ENCODE measurements at places on chromosomes 12 and 14. TPM values are rescaled to one million over a fixed set of nuclear protein-coding genes. Genes with fewer than 3 reads are reported as not detected.

The LRTM2 gene
- total RNA-seq: not detected

The HOXC12 gene
- total RNA-seq: not detected

The DHRS2 gene
- 0.84 TPM for total RNA-seq

The ENDOU gene
- total RNA-seq: not detected

The KRT85 gene
- total RNA-seq: not detected

The BIN2 gene
- not detected for total RNA-seq

The PLEKHG7 gene
- not detected for total RNA-seq

- no peaks in the 10 kb centered on the region for H3K27me3 ChIP-seq
- H3K27ac ChIP-seq: no peak overlapping the region
- no peaks in the 10 kb centered on the region for H3K36me3 ChIP-seq
- H3K4me1 ChIP-seq: peaks cover 6% of the 10 kb centered on the region
Measured at GRCh38 chr14:61923348-61923747, 161.1 kb downstream of the SNAPC1 start.

DNA sequence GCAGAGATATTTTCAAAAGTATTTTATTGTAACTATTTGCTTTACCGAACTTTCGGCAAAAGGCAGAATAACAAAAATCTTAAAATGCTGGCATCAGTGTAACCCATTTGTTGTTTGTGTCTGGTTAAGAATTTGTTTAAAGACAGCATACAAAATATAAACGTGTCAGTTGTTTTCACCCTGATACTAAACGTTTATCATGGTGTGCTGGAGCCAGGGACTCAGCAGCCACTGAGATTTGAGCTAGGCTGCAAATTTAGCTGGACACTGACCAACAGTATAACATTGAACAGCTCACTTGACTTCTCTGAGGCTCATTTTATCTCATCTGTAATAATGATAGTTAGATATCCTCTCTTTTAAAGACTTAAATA, 183.7 kb downstream of the TMTC3 start:
- no peaks in the 10 kb centered on the region for H3K27me3 ChIP-seq
- DNase-seq: no peak
- no peaks in the 10 kb centered on the region for H3K36me3 ChIP-seq
- H3K4me3 ChIP-seq: no peak overlapping the region
- peak overlapping the region; percentile 85 for H3K27ac ChIP-seq
- H3K4me1 ChIP-seq: peaks cover 19% of the 10 kb centered on the region

- no peak overlapping the region for H3K4me3 ChIP-seq
- no peak overlapping the region for H3K27ac ChIP-seq
- no peak for DNase-seq
- no peaks in the 10 kb centered on the region for H3K27me3 ChIP-seq
- H3K4me1 ChIP-seq: peaks cover 40% of the 10 kb centered on the region
Measured at GRCh38 chr12:46364300-46364696, 8.3 kb downstream of the SLC38A2 start.

DNA sequence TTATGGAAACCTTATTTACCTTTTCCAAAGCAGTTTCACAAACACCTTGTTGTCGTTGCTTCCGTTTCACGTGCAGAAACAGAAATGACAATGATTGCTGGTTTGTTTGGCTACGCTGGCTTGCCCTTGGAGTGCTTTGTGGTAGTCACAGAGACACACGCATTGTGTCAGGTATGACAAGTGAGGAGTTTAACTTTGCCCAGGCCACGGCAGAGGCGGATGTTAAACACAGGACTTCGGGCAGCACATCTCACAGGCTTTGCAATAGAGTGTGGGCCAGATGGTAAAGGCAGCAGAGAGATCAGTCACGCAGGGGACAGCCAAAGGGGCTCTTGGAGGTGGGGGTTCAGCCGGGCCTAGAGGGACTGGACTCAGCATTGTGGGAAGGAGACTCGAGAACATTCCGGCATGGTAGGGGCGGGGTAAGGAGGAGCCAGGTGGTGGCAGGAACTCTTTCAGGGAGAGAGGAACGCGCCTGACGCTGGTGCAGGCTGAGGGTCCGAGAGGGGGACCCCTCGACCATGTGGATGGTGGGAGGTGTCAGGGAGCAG, 59.8 kb upstream of the KCNA1 start:
- no peak for DNase-seq
- H3K4me1 ChIP-seq: no peaks in the 10 kb centered on the region
- H3K27ac ChIP-seq: no peak overlapping the region
- H3K4me3 ChIP-seq: no peak overlapping the region
- H3K27me3 ChIP-seq: peaks cover 12% of the 10 kb centered on the region
- H3K36me3 ChIP-seq: no peaks in the 10 kb centered on the region

GRCh38 chr12:4591180-4591687, 29.2 kb downstream of the DYRK4 start:
- H3K27me3 ChIP-seq: peaks cover 5% of the 10 kb centered on the region
- no peak overlapping the region for H3K4me3 ChIP-seq
- H3K27ac ChIP-seq: no peak overlapping the region
- H3K36me3 ChIP-seq: no peaks in the 10 kb centered on the region

GRCh38 chr14:82604819-82605218, 1071.2 kb upstream of the SEL1L start:
- H3K27ac ChIP-seq: no peak overlapping the region
- no peaks in the 10 kb centered on the region for H3K36me3 ChIP-seq
- no peak overlapping the region for H3K4me3 ChIP-seq

GRCh38 chr12:97173688-97174410, 266.8 kb downstream of the NEDD1 start:
- H3K27me3 ChIP-seq: no peaks in the 10 kb centered on the region
- H3K27ac ChIP-seq: no peak overlapping the region
- no peaks in the 10 kb centered on the region for H3K36me3 ChIP-seq

DNA sequence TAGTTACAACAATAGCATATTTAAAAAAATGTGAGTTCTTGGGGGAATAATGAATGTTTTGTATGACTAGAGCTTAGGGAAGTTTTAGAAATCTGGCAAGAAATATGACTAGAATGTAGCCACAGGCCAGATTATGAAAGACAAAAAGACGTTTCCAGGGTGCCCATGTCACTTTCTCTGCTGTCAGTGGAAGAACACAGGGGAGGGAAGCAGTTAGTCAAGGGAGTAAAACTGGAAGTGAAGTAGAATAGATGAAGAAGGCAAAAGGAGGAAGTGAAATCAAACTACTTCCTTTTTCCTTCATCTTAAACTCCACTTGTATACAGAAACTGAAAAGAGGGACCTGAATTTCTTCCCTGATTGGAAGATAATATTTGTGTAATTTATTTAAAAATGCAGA, 81.2 kb upstream of the ATP2B1 start:
- H3K27me3 ChIP-seq: no peaks in the 10 kb centered on the region
- H3K4me3 ChIP-seq: no peak overlapping the region
- no peaks in the 10 kb centered on the region for H3K36me3 ChIP-seq
- no peak for DNase-seq
- peaks cover 28% of the 10 kb centered on the region for H3K4me1 ChIP-seq

GRCh38 chr12:32398816-32399369, 465 bp upstream of the FGD4 start:
- H3K27ac ChIP-seq: no peak overlapping the region
- H3K27me3 ChIP-seq: no peaks in the 10 kb centered on the region
- DNase-seq: peak; percentile 7
- peak overlapping the region; percentile 73 for H3K4me3 ChIP-seq

DNA sequence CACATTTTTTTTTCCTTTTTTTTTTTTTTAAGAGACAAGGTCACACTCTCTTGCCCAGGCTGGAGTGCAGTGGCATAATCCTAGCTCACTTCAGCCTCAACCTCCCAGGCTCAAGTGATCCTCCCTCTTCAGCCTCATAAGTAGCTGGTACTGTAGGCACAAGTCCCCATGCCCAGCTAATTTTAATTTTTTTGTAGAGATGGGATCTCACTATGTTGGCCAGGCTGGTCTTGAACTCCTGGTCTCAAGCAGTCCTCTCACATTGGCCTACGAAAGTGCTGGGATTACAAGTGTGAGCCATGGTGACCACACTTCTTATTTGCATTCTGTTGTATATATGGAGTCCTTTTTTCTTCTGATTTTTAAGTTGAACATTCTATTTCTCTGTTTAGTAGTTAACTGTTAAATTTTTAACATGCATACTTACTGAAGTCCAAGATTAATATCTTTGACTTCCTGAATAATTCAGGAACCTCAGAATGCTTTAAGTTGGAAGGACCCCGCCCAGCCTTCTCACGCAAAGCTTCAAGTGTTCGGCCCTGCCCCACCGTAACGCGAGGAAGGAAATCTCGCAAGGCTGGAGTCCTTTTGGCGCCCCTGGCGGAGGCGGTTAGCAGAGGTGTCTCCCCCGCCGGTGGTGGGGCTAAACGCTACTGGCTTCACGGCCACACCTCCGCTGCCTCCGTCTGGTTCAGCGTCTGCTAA, 21.6 kb downstream of the SPATS2 start:
- no peaks in the 10 kb centered on the region for H3K4me1 ChIP-seq
- H3K4me3 ChIP-seq: no peak overlapping the region
- DNase-seq: no peak

- H3K4me1 ChIP-seq: no peaks in the 10 kb centered on the region
- DNase-seq: no peak
- no peak overlapping the region for H3K27ac ChIP-seq
- H3K4me3 ChIP-seq: no peak overlapping the region
- H3K27me3 ChIP-seq: no peaks in the 10 kb centered on the region
Measured at GRCh38 chr12:62335796-62336195, 75.6 kb downstream of the USP15 start.

DNA sequence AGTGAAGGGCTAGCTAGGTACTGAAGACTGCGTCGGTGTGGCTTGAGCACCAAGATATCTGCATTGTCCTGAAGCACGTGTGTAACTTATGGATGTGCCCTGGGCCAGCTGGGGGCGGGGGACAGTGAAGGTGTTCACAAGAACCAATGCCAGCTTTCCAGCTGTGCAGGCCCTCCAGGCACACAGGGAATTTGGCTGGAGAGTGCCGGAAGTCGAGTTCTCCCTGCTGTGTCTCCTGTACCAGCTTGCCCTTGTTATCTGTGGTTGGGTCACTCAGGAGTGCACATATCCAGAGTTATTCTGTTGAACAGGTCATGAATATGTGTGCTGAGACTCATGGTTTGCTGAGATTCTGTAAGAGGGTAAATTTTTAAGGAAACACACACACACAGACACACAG, 75.9 kb upstream of the CRY1 start:
- no peak overlapping the region for H3K4me3 ChIP-seq
- H3K36me3 ChIP-seq: no peaks in the 10 kb centered on the region
